A549 treated with RU486 at 1 μM for 4 hours (cell line): ENCODE measurements at places on chromosomes 3 and 15. TPM values are rescaled to one million over a fixed set of nuclear protein-coding genes. Genes with fewer than 3 reads are reported as not detected.

MME gene
- not detected in 5 replicates for total RNA-seq

GOLGA8M gene
- 0.10 to 0.29 TPM in 2 of 5 replicates, not detected in the others for total RNA-seq

AP3B2 gene
- 0.49 to 1.5 TPM (median 0.71 TPM) in 5 replicates for total RNA-seq

IMPG2 gene
- total RNA-seq, result 0.02 TPM in 1 of 5 replicates, not detected in the others

ZBBX gene
- not detected in 5 replicates for total RNA-seq

CCR8 gene
- total RNA-seq, result not detected in 5 replicates

TMC3 gene
- total RNA-seq, result not detected in 5 replicates

OR5H15 gene
- not detected in 5 replicates for total RNA-seq

MYNN gene
- total RNA-seq, result 7.5 to 10.3 TPM (median 9.3 TPM) in 5 replicates

BOC gene
- 5.2 to 8.2 TPM (median 7.3 TPM) in 5 replicates for total RNA-seq

APBA2 gene
- total RNA-seq, result 16.0 to 20.6 TPM (median 18.1 TPM) in 5 replicates

PSTPIP1 gene
- not detected in 5 replicates for total RNA-seq

CP gene
- total RNA-seq, result 4.1 to 7.8 TPM (median 5.3 TPM) in 5 replicates

CHRNA3 gene
- 0.30 to 0.64 TPM (median 0.38 TPM) in 5 replicates for total RNA-seq

NR1I2 gene
- not detected in 5 replicates for total RNA-seq

MYO9A gene
- 4.6 to 10.4 TPM (median 8.7 TPM) in 5 replicates for total RNA-seq

LRCH3 gene
- total RNA-seq, result 11.9 to 15.6 TPM (median 14.7 TPM) in 5 replicates

MFGE8 gene
- total RNA-seq, result 295 to 376 TPM (median 306 TPM) in 5 replicates

PP2D1 gene
- not detected in 5 replicates for total RNA-seq

THUMPD3 gene
- 50.8 to 65.8 TPM (median 51.6 TPM) in 5 replicates for total RNA-seq

CD80 gene
- total RNA-seq, result not detected in 5 replicates

RAD18 gene
- 8.6 to 15.6 TPM (median 15.2 TPM) in 5 replicates for total RNA-seq

RBP2 gene
- total RNA-seq, result not detected in 5 replicates

MESP1 gene
- 2.1 to 6.8 TPM (median 6.1 TPM) in 5 replicates for total RNA-seq

LRRC31 gene
- not detected in 5 replicates for total RNA-seq

ENTPD3 gene
- 0.11 TPM in 1 of 5 replicates, not detected in the others for total RNA-seq

ABI3BP gene
- total RNA-seq, result 1.2 to 2.2 TPM (median 1.6 TPM) in 5 replicates

WDR93 gene
- 0.15 to 0.17 TPM (median 0.15 TPM) in 3 of 5 replicates, not detected in the others for total RNA-seq

GOLGA8R gene
- total RNA-seq, result 0.14 to 0.37 TPM (median 0.16 TPM) in 4 of 5 replicates, not detected in the other

U2SURP gene
- 52.6 to 125 TPM (median 91.9 TPM) in 5 replicates for total RNA-seq

EPHB3 gene
- 0.23 to 0.51 TPM (median 0.35 TPM) in 5 replicates for total RNA-seq

RMDN3 gene
- total RNA-seq, result 20.9 to 25.4 TPM (median 22.6 TPM) in 5 replicates

GLDN gene
- 0.09 TPM in 1 of 5 replicates, not detected in the others for total RNA-seq

PCCB gene
- total RNA-seq, result 26.7 to 32.7 TPM (median 29.1 TPM) in 5 replicates

PCYT1A gene
- 29.9 to 39.8 TPM (median 31.8 TPM) in 5 replicates for total RNA-seq

GOLGA6L7 gene
- not detected in 5 replicates for total RNA-seq

TM4SF1 gene
- total RNA-seq, result 1,132 to 2,057 TPM (median 1,686 TPM) in 5 replicates

CASR gene
- not detected in 5 replicates for total RNA-seq

CYP11A1 gene
- not detected in 5 replicates for total RNA-seq

GALNT15 gene
- total RNA-seq, result 0.02 to 0.14 TPM (median 0.07 TPM) in 3 of 5 replicates, not detected in the others

GOLGA6B gene
- 0.09 TPM in 1 of 5 replicates, not detected in the others for total RNA-seq

CFAP100 gene
- not detected in 5 replicates for total RNA-seq

REC114 gene
- not detected in 5 replicates for total RNA-seq

BCHE gene
- total RNA-seq, result 0.57 to 1.3 TPM (median 1.2 TPM) in 5 replicates

SCN11A gene
- not detected in 5 replicates for total RNA-seq
